ENCODE measurements at places on chromosomes 7 and 10.

DNA sequence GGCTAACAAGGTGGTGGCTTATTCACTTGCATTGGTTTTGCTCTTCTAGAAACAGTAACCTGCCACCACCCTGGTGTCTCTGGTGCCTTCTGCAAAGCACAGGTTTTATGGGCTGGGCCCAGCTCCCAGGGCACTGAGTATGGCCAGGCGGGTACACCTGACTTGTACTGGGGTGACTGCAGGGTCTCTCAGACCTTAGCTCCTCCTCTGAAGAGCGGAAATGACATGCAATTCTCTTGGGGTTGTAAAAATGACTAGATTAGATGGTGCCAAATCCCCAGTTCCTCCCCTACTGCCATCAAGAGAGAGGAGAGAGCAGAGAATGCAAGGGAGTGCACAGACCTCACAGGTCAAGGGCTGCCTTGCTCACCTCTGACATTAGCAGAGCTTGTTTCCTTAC is 14.7 kb downstream of the ESYT2 start:
- no peak for DNase-seq

GRCh38 chr10:129910861-129911260 is 53.2 kb downstream of the EBF3 start:
- no peak for DNase-seq

DNA sequence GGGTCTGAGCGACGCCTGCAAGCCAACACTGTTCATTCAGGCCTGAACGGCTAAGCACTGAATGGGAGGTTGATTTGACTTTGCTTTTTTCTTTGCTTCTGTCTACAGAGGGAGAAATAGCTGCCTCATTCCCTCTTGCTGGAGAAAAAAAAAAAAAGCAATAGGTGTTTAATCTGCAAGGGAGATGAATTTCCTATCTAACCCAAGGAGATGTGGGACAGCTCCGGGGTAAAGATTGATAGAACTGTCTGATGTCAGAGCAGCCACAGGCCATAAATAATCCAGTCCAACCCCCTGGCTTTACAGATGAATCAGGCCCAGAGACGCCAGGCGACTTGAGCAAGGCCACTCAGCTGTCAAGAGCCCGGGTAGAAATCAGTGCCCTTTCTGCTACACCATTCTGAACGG is 168.0 kb downstream of the ARHGAP12 start:
- no peak for DNase-seq

DNA sequence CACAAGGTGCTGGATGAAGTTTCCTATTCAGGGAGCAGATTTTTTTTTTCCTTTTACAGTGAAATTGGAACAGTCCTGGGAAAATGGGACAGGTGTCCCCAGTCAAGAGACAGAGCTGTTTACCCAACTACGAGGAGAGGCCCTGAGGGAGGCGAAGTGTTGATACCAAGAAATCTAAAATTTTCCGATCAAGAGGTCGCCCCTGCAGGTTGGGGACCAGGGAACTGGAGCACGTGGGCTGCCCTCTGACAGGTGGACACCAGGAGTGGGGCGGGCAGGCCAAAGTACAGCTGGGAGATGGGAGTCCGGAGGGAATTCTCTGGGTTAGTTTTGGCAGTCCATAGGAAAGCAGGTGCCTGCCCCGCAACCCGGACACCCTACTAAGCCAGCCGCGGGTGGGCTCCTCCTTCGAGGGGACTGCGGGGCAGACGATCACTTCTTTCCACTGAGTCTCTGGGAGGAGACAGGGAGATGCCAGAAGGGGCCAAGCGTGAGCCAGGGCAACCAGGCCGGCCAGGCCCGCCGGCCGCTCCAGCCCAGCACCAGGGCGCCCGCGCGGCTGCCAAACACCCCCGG is 965 bp upstream of the CAMK1D start:
- DNase-seq: peak; percentile 24

GRCh38 chr10:70890917-70891431 is 2.6 kb upstream of the PCBD1 start:
- peak; percentile 49 for DNase-seq

DNA sequence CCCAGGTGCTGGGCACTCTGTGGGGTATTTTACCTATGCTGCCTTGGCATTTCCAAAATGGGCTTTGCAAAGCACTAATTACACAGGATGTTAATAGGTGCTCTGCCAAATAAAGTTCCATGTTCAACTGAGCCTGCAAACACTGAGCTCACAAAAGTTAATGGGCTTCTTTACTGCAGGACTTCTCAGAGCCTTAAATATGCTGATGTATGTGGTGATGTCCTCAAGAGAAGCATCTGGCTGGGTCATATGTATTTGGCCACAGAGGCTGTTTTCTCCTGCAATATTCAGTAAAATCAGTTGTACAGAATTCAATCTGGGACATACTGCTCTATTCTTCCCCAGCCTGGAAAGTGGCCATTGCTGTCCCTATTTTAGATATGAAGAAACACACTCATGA is 31.3 kb downstream of the GRID1 start:
- no peak for DNase-seq

- no peak for DNase-seq
Observed at GRCh38 chr10:130956251-130956650, 355.3 kb downstream of the TCERG1L start.

- DNase-seq: no peak
Observed at GRCh38 chr7:104694710-104695109, 319.3 kb upstream of the KMT2E start.

DNA sequence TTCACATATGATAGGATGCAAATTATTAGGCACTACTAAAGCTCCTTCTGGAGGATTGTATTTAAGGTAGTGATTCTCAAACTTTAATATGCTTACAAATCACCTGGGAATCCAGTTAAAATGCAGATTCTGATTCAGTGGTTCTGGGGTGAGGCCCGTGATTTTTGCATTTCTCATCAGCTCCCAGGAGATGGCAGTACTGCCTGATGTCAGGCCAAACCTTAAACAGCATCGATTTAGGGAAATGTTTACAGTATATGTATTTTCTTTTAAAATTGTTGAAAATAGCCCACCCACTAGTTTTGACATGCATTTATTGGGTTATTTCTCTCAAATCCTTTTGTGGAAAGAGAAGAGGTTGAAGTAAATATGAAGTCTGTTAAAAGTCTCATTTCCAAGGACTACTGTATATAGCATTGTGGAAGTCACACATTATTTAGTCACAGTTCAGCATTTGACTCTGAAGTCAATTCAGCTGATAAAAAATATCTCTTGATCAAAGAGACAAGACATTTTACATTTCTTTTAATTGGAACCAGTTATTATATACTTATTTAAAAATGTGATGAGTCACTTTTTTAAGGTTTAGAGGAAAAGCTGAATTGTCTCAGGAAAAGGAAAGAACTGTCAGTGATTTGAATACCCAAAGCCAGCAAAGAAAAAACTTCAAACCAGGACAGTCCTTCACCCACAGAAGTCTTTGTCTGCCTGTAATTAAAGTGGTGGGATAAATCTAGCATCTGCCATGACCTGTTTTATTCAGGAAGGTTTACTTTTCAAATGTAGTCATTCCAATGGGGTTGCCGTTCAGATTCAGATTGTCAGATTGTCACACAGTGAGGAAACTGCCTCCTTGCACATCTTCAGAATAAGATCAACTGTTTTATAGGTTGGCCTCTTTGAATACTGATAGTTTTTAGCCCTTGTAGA is 21.1 kb upstream of the HBP1 start:
- DNase-seq: no peak

DNA sequence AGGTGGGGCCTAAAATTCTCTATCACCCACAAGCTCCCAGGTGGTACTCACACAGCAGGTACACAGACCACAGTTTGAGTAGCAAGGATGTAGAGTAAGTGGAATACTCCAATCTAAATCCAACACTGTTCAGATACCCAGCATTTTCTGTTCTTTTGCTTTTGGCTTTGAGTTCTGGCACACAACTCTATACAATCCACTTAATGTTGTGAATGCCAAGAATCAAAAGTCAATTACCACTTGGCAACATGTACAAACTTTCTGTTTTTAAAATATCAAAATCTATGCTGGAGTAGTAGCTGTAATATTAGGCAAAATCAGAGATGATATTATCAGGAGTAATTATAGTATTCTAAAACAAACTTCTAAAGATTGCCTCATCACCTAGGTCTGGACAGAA is 133.4 kb upstream of the LRRTM3 start:
- DNase-seq: no peak
